ENCODE measurements at places on chromosomes 2 and 18. TPM values are rescaled to one million over a fixed set of nuclear protein-coding genes. Genes with fewer than 3 reads are reported as not detected.

- no peak overlapping the region for H3K4me3 ChIP-seq
- no peaks in the 10 kb centered on the region for H3K4me1 ChIP-seq
- DNase-seq: no peak
- no peaks in the 10 kb centered on the region for H3K36me3 ChIP-seq
- no peak overlapping the region for H3K27ac ChIP-seq
Measured at GRCh38 chr2:167404627-167405284, 516.5 kb downstream of the XIRP2 start.

DNA sequence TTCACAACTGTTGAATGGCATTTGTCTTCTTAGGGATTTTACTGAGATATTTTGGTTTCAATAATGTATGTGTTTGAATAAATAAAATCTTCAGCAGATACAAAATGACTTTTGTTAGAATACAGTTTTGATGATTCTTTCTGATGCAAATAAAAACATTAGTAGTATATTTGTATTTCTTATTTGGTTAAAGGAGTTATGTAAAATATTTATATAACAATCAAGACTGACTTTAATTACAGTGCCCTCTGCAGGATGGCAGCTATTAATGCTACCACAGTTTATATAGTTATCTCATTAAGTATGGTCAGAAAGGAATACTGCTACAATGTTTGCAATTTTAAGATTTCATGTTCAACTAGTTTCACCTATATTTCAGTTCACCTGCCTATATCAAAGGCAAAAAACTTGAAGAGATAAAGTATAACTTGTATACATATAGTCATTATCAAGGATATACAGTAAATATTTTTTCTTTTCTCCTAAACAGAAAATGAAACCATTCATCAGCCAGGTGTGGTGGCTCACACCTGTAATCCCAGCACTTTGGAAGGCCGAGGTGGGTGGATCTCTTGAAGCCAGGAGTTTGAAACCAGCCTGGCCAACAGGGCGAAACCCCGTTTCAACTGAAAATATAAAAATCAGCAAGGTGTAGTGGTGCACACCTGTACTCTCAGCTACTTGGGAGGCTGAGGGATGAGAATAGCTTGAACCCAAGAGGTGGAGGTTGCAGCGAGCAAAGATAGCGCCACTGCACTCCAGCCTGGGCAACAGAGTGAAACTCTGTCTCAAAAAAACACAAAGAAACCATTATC lies 19.8 kb downstream of the ARL5A start:
- no peak overlapping the region for H3K27ac ChIP-seq
- H3K4me1 ChIP-seq: peaks cover 6% of the 10 kb centered on the region
- H3K4me3 ChIP-seq: no peak overlapping the region
- no peak for DNase-seq
- H3K36me3 ChIP-seq: peaks cover 69% of the 10 kb centered on the region

DNA sequence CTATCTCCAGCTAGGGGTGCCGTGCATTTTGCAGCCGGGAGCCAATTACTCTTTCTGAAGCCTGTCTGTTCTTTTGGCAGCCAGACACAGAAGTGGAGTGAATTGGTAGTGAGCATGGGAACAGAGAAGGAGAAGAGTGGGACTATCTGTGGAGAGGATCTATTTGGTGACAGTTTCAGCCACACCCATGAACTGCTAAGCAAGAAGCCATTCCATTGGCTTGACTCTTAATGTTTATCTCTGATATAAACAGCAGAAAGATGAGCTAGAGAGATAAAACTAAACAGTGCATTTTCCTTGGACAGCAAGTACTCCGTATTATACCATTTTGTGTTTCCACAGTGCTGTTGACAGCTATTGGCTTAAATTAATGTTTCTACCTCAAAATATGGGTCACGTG lies 259.6 kb upstream of the THUMPD2 start:
- no peak overlapping the region for H3K27ac ChIP-seq
- H3K27me3 ChIP-seq: no peaks in the 10 kb centered on the region
- no peak for DNase-seq
- no peaks in the 10 kb centered on the region for H3K36me3 ChIP-seq
- H3K4me3 ChIP-seq: no peak overlapping the region
- H3K4me1 ChIP-seq: no peaks in the 10 kb centered on the region

The TXNDC2 gene
- not detected for total RNA-seq

The MSTN gene
- total RNA-seq: not detected

GRCh38 chr2:128665113-128665512 lies 346.4 kb upstream of the HS6ST1 start:
- H3K27ac ChIP-seq: no peak overlapping the region
- no peaks in the 10 kb centered on the region for H3K4me1 ChIP-seq
- H3K27me3 ChIP-seq: no peaks in the 10 kb centered on the region
- H3K36me3 ChIP-seq: no peaks in the 10 kb centered on the region
- no peak for DNase-seq

DNA sequence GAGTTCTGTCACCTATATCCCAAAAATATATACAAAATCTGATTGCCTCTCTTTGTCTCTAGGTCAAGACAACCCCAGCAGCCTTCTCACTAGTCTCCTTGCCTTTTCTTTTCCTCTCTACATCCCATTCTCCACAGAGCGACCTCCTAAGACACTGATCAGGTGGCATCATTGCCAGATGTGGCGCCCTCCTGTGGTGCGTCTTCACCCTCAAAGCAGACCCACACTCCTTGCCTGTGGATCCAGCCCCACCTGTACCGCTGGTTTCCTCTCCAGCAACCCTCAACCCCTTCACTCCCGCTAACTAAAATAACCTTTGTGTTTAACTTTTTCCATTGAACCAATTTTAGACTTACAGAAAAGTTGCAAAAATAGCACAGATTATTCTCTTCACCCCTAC lies 273.3 kb downstream of the GLI2 start:
- H3K4me1 ChIP-seq: no peaks in the 10 kb centered on the region
- H3K36me3 ChIP-seq: no peaks in the 10 kb centered on the region
- H3K27me3 ChIP-seq: no peaks in the 10 kb centered on the region
- no peak for DNase-seq
- no peak overlapping the region for H3K4me3 ChIP-seq
- no peak overlapping the region for H3K27ac ChIP-seq

GRCh38 chr2:16568998-16569784 lies 96.4 kb downstream of the CYRIA start:
- H3K4me1 ChIP-seq: no peaks in the 10 kb centered on the region
- H3K4me3 ChIP-seq: no peak overlapping the region
- no peak overlapping the region for H3K27ac ChIP-seq
- DNase-seq: no peak
- H3K36me3 ChIP-seq: peaks cover 15% of the 10 kb centered on the region

The SLC5A7 gene
- 0.11 TPM for total RNA-seq

- no peak overlapping the region for H3K27ac ChIP-seq
- H3K4me1 ChIP-seq: no peaks in the 10 kb centered on the region
- no peak for DNase-seq
- H3K4me3 ChIP-seq: no peak overlapping the region
- H3K27me3 ChIP-seq: no peaks in the 10 kb centered on the region
Measured at GRCh38 chr2:30927465-30928075, 120.3 kb upstream of the CAPN13 start.

The LOXL3 gene
- total RNA-seq: 1.9 TPM

- no peaks in the 10 kb centered on the region for H3K27me3 ChIP-seq
- no peak overlapping the region for H3K27ac ChIP-seq
- H3K4me1 ChIP-seq: no peaks in the 10 kb centered on the region
- DNase-seq: no peak
- H3K4me3 ChIP-seq: no peak overlapping the region
Measured at GRCh38 chr2:12352889-12353288, 363.8 kb upstream of the TRIB2 start.

DNA sequence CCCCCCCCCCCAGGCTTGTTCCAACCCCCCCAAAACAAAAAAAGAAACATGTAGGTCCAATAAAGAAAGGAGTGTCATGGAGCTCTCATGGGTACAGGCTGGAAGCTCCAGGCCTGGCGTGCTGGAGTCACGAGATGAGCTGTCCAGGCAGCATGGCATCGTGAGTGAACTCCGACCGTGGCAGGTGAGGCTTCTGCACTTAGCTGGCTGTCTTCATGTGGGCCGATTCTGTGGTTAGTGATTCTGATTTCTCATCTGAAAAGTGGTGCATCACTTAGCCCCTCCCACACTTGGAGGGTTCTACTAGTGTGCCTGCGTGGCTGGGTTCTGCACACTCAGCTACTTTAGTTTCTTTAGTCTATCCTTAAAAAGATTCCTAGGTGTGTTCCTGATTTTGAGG lies 126.4 kb upstream of the MGAT5 start:
- no peak overlapping the region for H3K27ac ChIP-seq
- no peak overlapping the region for H3K4me3 ChIP-seq
- no peaks in the 10 kb centered on the region for H3K27me3 ChIP-seq
- DNase-seq: no peak
- no peaks in the 10 kb centered on the region for H3K36me3 ChIP-seq
- H3K4me1 ChIP-seq: peaks cover 41% of the 10 kb centered on the region
